ENCODE measurements at places on chromosomes 5 and 9.

GRCh38 chr9:101957705-101958104 lies 219.3 kb upstream of the GRIN3A start:
- no peak for DNase-seq

DNA sequence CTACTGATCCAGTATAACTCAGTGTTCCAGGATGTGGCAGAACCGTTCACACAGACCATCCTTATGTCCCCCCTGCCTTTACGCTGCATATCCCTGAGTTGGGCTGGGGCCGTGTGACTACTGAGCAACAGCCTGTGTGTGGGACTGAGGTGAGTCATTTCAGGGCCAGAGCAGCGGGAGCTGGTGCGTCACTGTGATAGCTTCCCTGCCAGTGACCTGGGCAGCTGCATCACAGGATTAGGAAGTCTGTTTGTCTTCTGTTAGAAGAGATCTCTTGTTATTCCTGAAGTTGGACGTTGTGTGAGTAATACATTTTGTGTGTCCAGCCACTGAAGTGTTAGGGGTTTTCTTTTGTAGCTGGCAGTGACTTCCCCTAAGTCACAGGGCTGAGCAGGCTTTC lies 35.6 kb downstream of the TPPP start:
- DNase-seq = no peak

DNA sequence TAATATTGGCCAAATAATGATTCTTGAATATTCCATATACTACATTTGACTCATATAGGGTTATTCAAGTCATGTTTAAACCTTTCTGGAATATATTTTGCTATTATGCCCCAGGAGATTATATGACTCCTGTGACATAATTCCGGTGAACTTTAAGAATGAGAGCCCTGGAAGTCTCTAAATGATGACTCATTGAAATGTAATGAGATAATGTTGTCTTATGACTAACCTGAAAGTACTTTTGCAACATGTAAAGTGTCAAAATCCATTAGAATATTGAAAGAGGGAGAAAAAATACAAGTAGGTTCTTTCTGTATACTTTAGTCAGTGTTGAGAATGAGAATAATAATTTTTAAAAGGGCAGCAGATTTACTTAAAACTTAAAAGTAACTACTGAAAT lies 830.4 kb downstream of the MAT2B start:
- no peak for DNase-seq

GRCh38 chr9:136900988-136901515 lies 14.7 kb downstream of the TRAF2 start:
- no peak for DNase-seq

GRCh38 chr5:131366428-131366827 lies 102.6 kb downstream of the CDC42SE2 start:
- DNase-seq = no peak

DNA sequence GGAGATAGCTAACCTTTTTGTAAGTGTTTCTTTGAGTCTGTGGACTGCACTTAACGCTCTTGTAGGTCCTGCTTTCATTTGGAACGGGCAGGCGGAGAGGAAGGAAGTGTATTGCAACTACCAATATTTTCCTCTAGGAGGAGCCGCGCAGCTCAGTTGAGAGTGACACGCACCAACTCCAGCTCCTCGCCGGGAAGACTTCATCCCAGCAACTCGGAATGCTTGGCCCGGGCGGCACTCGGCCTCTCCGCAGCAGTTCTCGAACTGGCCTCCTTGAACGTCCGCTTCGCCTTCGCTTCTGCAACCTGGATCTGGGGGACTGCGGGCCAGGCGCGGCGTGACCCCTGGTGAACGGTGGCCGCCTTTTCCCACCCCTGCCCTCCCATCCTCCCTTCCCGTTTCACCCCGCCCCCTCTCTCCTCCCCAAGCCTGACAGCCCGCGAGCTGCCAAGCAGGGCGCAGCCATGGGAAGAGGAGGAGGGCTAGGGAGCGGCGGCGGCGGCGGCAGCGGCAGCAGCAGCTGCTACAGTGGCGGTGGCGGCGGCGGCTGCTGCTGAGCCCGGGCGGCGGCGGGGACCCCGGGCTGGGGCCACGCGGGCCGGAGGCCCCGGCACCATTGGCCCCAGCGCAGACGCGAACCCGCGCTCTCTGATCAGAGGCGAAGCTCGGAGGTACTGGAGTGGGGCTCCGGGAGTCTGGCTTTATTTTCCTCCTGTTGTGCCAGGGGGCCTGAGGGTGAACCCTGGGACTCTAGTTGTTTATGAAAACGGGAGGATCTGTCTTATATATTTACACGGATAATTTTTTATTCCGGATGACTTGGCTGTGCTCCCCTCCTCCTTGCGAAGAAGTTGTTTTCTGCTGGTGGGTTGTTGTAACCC lies at the start of gene GHR:
TSS of gene GHR (plus strand) at position 155 of the 881 bp plus-strand sequence. CDS start 142,436 bp downstream, outside the sequence.
- peak; percentile 39 for DNase-seq

DNA sequence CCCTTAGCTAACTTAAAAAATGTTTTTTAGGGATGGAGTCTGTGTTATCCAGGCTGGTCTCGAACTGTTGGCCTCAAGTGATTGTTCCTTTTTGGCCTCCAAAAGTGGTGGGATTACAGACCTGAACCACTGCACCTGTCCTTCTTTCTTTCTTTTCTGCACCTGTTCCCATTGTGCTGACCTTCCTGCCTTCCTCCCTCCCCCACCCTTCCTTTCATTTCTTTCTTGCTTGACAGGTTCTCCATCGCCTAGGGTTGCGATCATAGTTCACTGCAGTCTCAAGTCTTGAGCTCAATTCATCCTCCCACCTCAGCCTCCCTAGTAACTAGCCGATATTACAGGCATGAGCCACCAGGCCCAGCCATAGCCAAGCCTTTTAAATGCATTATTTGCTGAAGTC lies 20.6 kb downstream of the JMY start:
- no peak for DNase-seq

DNA sequence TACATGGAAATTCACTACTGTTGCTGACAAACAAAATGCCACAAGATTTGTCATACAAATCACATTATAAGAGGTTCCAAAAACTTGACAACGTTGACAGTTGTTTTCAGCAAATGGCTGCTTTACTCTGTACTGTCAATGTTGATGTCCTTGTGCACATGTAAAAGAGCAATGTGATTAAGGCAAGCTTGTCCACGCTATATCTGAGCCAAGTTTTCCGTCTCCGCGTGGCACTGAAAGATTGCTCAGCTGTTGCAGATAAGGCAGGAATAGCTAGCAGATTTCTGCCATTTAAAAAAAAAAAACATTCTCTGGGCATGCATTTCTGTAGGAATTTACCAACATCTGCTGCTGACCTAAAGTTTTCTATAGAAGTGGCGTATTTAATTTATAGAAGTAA lies 46.4 kb upstream of the MEF2C start:
- DNase-seq = no peak

GRCh38 chr9:15293804-15294316 lies 13.2 kb downstream of the TTC39B start:
- no peak for DNase-seq

GRCh38 chr9:110007477-110008270 lies 200.3 kb downstream of the C9orf152 start:
- no peak for DNase-seq

Measured in stimulated activated CD8-positive, alpha-beta memory T cell treated with anti-CD3 and anti-CD28 coated beads, Interleukin-4, amount 100 ng/mL, for 48 hours (primary cell).